Trophoblast cell (in vitro differentiated cells and primary cell): ENCODE measurements at places on chromosomes 5 and 9.

DNA sequence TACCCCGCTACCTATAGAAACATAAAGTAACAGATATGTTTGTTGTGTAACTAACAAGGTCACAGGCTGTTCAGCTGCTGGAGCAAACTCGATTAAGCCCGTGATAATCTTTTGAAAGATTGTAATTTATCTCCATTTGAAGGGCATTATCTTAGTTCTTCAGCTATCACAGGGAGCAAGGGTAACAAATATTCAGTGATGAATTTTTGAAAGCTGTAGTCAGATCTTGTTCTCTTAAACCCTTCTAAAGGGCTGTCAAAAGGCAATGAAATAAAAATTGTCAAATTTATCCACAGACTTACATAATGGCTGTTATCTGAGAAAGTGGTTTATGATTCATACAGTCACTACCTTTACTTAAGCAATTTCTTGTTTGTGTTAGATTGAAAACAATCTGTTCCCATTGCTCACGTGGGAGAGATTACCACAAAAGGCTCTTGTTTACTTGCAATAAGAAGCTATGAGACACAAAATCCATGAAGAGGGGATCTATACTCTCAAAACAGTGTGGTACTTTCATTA is 78.3 kb upstream of the ZNF608 start:
- H3K4me1 ChIP-seq = no peaks in the 10 kb centered on the region
- no peaks in the 10 kb centered on the region for H3K36me3 ChIP-seq
- no peak overlapping the region for H3K4me3 ChIP-seq
- DNase-seq = peak; percentile 15

- H3K27me3 ChIP-seq = no peaks in the 10 kb centered on the region
- no peak overlapping the region for H3K27ac ChIP-seq
- H3K36me3 ChIP-seq = no peaks in the 10 kb centered on the region
- H3K4me1 ChIP-seq = no peaks in the 10 kb centered on the region
Measured at GRCh38 chr5:157247267-157247666, 18.7 kb upstream of the CYFIP2 start.

DNA sequence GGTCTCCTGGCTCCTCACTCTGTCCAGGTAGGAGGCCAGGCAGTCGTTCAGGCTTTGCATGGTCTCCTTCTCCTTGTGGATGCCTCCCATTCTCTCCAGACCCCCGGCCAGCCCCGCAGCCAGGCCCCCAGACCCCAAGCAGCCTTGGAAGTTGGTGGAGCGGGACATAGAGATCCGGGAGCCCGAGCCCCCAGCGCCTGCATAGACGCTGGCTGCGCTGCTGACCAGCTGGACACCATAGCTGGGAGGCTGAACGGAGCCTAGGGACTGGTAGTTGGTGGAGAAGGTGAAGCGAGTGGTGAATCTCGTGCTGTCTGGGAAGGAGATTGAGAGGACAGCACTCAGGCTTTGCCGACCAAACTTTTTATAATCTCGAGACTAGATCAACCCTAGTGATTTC is 35.9 kb downstream of the FOXI1 start:
- H3K27ac ChIP-seq = no peak overlapping the region
- no peaks in the 10 kb centered on the region for H3K27me3 ChIP-seq
- no peaks in the 10 kb centered on the region for H3K4me1 ChIP-seq

DNA sequence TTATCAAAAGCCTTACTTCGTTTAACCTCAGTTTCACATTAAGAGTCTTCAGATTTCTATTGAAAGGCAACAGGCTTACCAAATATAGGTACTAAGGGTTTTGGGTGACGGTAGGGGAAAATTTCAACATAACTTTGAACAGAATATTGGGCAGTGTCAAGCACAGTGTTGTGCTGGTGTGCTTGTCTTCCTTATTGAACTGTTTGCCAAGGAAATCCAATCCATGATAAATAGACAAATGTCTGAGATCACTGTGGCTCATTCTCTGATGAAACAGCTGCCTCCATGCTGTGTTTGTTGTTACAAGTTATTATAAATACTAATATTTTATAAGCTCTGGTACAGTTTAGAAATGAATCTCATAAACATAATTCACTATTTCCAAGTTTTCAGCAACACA is 730.1 kb downstream of the NR2F1-AS1 start:
- H3K36me3 ChIP-seq = no peaks in the 10 kb centered on the region
- no peak for DNase-seq
- H3K4me3 ChIP-seq = no peak overlapping the region
- no peak overlapping the region for H3K27ac ChIP-seq
- no peaks in the 10 kb centered on the region for H3K27me3 ChIP-seq

DNA sequence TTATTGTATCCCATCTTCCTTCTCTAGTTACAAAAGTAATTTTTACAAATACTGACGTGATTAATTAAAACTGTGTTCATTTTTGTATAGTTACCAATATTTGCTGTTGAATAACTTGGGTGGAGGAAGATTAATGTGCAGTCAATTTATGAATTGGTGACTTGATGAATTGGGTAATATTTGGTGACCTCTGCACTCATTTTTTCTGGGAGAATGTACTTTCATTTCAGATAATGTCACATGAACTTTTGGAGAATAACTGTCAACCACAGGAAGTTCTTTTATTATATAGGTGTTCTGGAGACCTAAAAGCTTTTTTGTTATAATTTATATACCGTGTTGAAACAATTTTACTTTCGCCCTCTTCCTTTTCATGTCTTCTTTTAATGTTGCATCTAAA is 26.4 kb upstream of the FKTN start:
- no peaks in the 10 kb centered on the region for H3K36me3 ChIP-seq
- no peak overlapping the region for H3K27ac ChIP-seq

- no peak for DNase-seq
- H3K36me3 ChIP-seq = no peaks in the 10 kb centered on the region
- no peaks in the 10 kb centered on the region for H3K27me3 ChIP-seq
- no peaks in the 10 kb centered on the region for H3K4me1 ChIP-seq
- H3K27ac ChIP-seq = no peak overlapping the region
Measured at GRCh38 chr5:118314931-118315330, 673.4 kb downstream of the DTWD2 start.

DNA sequence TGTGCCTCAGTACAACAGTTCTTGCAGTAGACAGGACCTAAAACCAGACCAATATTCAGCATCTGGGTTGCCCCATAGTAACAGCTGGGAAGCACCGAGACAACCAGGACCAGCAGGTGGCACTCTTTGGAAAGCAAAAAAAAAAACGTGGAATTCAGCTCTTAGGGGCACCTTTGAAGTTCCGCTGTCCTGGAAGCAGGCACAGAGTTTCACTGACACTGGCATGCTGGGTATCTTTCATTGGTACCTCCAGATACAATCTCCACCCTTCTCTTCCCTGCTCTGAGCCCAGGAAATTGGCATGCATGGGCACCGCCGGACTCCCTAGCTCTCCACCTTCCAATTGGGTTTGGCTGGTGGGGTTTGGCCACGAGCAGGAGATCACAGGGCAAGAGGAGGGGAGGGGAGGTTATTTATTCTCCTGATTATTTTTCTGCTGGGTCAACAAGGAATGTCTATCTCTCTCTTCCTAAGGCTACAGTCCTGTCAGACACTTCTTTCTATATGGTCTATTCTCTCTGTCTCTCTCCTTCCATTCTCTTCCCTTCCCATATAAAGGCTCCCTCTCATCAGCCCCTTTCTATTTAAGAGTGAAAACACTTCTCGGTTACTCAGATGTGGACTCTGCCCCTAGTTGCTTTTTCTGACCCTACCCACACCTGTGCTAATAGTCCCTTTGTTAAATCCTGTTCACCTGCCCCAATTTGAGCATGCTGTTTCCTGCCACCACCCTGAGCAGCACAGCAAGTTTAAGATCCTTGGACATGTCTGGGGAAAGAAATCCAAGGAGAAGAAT is 1.9 kb upstream of the IDNK start:
- H3K36me3 ChIP-seq = no peaks in the 10 kb centered on the region
- peak; percentile 31 for DNase-seq
- H3K4me3 ChIP-seq = no peak overlapping the region
- H3K27me3 ChIP-seq = no peaks in the 10 kb centered on the region

DNA sequence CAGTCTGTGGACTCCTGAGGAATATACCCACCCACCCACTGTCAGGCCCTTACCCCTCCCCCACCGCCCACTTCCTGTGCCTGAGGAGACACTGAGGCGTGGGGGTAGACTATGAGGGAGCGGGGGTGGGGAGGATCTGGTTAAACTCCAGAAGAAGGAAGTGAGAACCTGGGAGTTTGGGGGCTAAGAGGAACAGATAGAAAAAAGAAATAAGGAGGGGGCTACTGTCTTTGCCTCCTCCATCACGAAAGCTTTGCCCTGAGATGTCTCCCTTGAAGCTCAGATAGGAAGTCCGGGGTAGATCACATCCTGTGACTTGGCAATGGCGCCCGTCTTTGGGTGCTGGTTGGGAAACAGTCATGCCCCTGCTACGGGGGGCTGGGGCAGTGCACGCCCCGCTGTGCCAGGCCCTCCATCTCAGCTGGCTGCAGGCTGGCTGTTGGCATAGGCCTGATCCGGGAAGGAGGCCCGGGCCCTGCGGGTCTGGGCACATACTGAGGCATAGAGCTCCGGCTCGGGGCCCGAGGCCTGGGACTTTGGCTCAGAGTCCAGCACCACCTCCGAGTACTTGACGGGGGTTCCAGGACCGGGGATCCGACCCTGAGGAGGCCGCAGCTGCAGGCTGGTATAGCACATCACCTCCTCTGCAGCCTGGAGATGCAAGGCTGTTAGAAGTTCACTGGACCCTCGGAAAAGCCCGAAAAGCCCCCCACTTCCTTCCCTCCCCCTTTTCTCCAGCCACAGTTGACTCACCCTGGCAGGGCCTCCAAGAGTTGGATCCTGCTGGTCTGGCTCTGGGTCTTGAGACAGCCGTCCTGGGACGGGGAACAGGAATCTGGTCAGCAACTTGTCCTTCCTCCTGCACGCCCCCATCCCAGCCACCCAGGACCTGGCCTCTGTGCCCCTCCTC is 1.0 kb downstream of the SIT1 start:
- DNase-seq = no peak
- H3K27ac ChIP-seq = no peak overlapping the region
- H3K4me3 ChIP-seq = no peak overlapping the region
- no peaks in the 10 kb centered on the region for H3K36me3 ChIP-seq
- peaks cover 21% of the 10 kb centered on the region for H3K4me1 ChIP-seq

GRCh38 chr5:107340631-107341030 is 330.1 kb downstream of the EFNA5 start:
- no peaks in the 10 kb centered on the region for H3K36me3 ChIP-seq
- no peaks in the 10 kb centered on the region for H3K4me1 ChIP-seq
- no peak overlapping the region for H3K27ac ChIP-seq
- H3K4me3 ChIP-seq = no peak overlapping the region
- DNase-seq = no peak

GRCh38 chr5:163459462-163459818 is 462 bp downstream of the NUDCD2 start:
- peaks cover 6% of the 10 kb centered on the region for H3K36me3 ChIP-seq
- DNase-seq = no peak
- H3K4me3 ChIP-seq = peak overlapping the region; percentile 84
- H3K27me3 ChIP-seq = no peaks in the 10 kb centered on the region
- H3K27ac ChIP-seq = peak overlapping the region; percentile 97
- no peaks in the 10 kb centered on the region for H3K4me1 ChIP-seq

GRCh38 chr9:77156646-77157371 is 20.5 kb upstream of the VPS13A start:
- no peak for DNase-seq
- no peak overlapping the region for H3K27ac ChIP-seq
- no peaks in the 10 kb centered on the region for H3K27me3 ChIP-seq
- H3K4me3 ChIP-seq = no peak overlapping the region

GRCh38 chr5:463301-463700 is 20.3 kb downstream of the EXOC3 start:
- no peak overlapping the region for H3K27ac ChIP-seq
- H3K27me3 ChIP-seq = no peaks in the 10 kb centered on the region
- H3K4me3 ChIP-seq = no peak overlapping the region
- H3K36me3 ChIP-seq = peaks cover 51% of the 10 kb centered on the region
- H3K4me1 ChIP-seq = peaks cover 6% of the 10 kb centered on the region
- no peak for DNase-seq

DNA sequence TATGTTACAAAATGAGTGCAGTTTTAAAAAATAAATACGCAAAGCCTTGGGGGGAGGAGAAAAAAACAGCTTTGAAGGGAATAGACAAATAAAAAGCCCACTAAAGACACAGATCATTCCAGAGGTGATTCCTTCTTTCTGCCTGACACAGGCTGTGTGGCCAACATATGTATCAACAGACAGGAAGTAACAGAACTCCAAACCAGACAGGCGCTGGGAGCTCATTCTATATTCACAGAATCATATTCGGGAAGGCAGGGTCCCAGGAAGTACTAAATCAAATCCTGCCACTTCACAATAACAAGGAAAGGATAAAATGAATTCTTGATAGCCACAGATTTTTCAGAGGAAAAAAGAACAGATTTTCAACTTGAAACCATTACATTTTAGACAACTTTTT is 62.1 kb downstream of the SEMA5A start:
- H3K27ac ChIP-seq = peak overlapping the region; percentile 33
- no peaks in the 10 kb centered on the region for H3K27me3 ChIP-seq
- peaks cover 14% of the 10 kb centered on the region for H3K4me1 ChIP-seq
- no peak overlapping the region for H3K4me3 ChIP-seq
- DNase-seq = no peak
- H3K36me3 ChIP-seq = peaks cover 11% of the 10 kb centered on the region

GRCh38 chr5:62306323-62306895 is 403 bp downstream of the KIF2A start:
- H3K4me3 ChIP-seq = peak overlapping the region; percentile 98
- H3K27me3 ChIP-seq = no peaks in the 10 kb centered on the region
- H3K27ac ChIP-seq = peak overlapping the region; percentile 90
- DNase-seq = peak; percentile 44
- H3K36me3 ChIP-seq = no peaks in the 10 kb centered on the region

DNA sequence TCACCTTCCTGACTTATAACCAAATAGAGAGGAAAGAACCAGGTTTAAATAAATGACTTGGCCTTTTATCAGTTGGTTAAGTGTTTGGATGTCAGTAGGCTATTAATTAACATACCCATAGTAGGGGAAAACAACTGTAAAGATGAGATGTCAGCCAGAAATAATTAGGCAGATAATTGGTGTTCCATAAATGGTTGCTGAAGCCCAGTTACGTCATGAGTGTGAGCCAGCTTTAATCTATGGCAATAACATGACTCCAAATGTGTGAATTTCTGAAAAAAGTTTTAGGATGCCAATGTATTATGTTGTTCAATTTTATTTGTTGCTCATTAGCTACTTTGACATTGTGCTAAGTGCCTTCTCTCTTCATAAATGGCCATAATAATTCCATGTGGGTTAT is 180.5 kb downstream of the FBXL7 start:
- no peaks in the 10 kb centered on the region for H3K27me3 ChIP-seq
- DNase-seq = no peak
- H3K4me3 ChIP-seq = no peak overlapping the region
- H3K27ac ChIP-seq = no peak overlapping the region

DNA sequence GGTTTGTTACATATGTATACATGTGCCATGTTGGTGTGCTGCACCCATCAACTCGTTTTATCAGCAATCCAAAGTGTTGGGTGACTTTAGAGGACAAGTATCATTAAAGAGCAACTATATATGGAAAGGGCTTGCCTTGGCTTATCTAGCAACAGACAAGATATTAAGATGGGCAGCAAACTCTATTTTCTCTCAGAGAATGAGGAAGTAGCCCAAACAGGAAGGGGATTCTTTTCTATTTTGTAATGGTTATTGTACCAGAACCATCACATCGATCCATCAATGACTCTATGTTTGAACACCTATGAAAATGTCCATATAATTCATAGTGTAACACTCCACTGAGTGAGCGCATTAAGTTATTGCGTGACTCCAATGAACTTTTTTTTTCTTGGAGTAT is 260.1 kb upstream of the SLC24A2 start:
- H3K36me3 ChIP-seq = no peaks in the 10 kb centered on the region
- DNase-seq = no peak
- H3K27ac ChIP-seq = no peak overlapping the region
- H3K27me3 ChIP-seq = no peaks in the 10 kb centered on the region
- H3K4me3 ChIP-seq = no peak overlapping the region

- no peak overlapping the region for H3K27ac ChIP-seq
- H3K27me3 ChIP-seq = no peaks in the 10 kb centered on the region
- H3K36me3 ChIP-seq = no peaks in the 10 kb centered on the region
Measured at GRCh38 chr5:73327908-73328455, 120.6 kb downstream of the FOXD1 start.
